Activated effector memory CD4-positive, alpha-beta T cell treated with anti-CD3 and anti-CD28 coated beads, Interleukin-2, amount 50 U/mL, for 16 hours (primary cell): ENCODE measurements at places on chromosomes 2 and 18.

DNA sequence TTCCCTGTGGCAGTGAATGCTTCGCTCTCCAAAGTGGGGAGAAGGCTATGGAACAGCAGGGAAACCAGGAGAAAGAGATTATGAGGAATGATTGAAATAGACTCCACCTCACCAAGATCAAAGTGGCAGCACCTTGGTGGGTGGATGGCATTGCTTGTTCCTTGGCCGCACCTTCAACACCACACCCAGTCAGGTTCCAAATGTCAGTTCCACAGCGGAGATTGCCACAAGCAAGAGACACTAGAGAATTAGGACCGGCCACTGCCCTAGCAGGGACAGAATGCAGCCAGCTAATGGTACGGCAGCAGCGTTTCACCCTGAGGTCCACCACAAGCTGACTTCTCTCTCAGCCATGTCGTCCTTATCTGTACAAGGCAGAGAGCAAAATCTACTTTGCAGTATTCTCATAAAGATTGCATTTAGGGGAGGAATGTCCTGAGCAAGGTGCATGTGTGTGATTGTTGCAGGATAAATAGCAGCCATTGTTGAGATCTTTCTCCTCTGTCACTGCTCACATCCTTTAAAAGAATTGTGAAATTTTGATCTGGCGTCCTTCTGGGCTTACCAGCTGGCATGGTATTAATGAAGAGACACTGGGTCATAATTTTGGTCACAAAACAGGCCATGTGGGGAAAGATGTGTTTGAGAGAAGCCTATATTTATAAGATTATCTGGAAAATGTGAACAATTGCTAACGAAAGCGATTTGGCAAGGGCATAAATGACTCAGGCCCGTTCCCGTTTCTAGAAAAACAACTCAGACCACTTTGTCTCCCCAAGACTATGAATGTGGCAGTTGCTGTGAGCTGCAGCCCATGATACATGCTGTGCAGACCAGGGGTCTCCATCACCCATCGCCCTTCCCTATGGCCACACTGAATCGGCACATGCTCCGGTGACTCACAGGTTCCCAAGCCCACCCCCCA, 228.6 kb upstream of the ID2 start:
- DNase-seq = no peak

DNA sequence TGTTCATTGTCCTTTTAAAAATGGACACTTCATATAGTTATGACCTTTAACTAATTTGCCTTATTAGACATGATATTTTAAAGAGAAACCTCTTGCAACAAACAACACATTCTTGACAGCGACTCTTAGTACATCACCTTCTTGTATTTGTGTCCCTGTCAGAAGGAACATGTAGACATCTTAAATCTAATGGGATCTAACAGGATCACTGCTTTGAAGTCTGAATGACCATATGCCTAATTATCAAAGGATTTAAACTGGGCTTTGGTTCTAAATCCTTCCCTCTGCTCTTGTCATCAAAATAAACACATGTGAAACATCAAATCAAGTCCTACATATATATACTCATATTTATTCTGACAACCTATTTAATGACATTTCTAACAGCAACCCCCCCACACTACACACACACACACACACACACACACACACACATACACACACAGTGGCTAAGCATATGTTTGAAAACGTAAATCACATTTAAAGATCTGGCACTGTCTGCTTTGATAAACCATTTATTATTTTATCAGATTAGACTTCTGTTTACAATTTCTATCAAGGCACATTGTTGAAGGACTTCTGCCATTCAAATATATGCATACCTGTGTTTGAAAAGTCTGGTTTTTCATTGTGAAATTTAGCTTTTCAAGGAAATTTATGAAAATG, 4.2 kb downstream of the GALNT13 start:
- no peak for DNase-seq

GRCh38 chr2:54666131-54666633, 57.3 kb upstream of the EML6 start:
- DNase-seq = no peak

DNA sequence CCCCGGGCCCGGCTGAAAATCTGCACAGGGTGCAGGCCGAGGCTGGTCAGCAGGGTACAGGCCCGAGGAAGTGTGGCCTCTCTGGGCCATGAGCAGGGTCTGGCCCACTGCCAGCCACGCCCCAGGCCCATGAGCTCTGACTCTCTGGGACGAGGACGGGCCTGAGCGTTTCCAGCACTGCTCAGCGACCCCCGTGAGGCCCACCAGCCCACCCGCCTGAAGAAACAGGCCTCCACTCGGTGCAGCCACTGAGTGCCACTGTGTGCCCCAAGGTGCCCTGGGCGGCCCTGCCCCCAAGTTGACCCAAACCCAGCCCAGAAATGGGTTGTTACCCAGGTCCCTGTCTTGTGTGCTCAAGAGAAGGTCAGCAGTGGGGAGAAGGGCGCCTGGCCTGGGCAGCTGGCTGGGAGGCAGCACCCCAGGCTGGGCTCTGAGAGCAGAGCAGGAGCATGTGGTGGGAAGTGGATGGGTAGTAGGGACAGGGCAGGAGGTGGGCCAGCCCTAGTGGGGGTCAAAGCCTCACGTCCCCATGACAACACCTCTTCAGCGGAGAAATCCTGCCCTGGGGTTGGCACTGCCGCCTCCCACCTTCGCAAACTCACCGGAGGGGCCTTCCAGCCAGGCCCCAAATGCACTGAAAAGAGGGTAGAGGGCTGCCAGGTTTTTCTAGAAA, 2.1 kb upstream of the SNED1 start:
- no peak for DNase-seq

- DNase-seq = no peak
Observed at GRCh38 chr2:36203366-36203765, 152.2 kb upstream of the CRIM1 start.

GRCh38 chr2:160214461-160215445, 14.7 kb upstream of the ITGB6 start:
- no peak for DNase-seq

DNA sequence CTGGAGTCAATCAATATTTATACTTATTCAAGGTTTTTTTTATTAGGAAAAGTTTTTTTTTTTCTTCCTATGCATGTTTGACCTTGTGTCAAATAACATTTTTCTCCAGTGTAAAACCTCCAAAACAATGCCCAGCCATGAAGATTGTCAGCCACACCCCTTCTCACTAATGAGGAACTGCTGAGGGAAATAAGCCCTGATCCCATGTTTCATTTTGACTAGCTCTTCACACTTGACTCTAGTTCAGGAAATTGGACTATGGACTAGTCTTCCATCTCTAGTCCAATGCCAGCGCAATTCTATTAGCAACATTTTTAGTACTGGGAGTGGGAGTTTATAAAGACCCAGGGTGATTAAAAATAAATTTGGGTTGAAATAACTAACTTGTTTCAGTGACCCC, 275.6 kb upstream of the CXCR4 start:
- DNase-seq = no peak

DNA sequence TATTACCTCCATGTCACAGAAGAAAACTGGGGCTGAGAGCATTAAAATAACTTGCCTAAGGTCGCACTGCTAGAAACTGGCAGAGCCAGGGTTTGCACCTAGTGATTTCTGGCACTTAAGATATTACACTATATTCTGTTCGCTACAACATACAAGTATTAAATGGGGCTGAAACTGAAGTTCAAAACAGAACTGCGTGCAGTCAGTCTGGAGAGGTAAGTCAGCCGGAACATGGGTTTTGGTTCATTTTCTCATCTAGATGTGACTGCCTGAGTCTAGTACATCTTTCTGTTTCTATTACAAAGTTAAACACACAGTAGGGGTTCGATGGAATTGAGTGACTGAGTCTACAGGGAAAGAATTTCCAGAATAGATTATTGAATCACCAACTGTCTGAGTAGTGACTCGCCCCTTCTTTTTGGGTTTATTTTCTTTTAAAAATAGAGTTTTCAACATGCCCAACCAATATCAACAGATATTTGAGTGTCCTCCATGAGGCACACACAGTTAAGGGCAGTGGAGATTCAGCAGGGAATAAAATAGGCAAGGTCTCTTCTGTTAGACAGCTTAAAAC, 150.8 kb downstream of the RNF152 start:
- DNase-seq = no peak

DNA sequence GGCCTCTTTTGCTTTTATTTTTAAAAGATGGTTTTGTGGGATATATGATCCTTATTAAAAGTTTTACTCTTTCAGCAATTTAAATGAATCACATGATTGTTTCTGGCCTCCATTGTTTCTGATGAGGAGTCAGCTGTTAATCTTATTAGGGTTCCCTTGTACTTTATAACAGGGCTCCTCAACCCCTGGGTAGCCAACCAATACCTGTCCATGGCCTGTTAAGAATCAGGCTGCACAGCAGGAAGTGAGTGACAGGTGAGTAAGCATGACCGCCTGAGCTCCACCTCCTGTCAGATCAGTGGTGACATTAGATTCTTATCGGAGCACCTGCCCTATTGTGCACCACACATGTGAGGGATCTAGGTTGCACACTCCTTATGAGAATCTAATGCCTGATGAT, 45.1 kb upstream of the FAM98A start:
- no peak for DNase-seq

DNA sequence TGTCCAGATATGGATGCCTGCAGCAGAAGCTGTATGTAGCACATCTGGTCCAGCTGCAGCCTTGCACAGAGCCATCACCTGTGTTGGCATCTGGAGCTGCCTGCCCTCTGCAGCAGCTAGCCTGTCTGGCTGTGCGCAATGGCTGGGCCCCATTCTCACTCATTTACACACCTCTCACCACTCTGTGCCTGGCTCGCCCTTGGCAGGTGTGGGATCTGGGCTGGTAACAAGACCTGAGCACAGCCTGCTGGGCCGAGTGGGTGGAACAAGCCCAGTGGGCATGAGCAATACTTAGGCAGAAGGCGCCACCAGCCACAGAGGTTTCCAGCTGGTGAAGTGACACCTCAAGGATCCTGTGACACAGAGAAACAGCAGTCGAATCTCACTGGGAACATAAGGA, 714.1 kb downstream of the NUP35 start:
- no peak for DNase-seq

DNA sequence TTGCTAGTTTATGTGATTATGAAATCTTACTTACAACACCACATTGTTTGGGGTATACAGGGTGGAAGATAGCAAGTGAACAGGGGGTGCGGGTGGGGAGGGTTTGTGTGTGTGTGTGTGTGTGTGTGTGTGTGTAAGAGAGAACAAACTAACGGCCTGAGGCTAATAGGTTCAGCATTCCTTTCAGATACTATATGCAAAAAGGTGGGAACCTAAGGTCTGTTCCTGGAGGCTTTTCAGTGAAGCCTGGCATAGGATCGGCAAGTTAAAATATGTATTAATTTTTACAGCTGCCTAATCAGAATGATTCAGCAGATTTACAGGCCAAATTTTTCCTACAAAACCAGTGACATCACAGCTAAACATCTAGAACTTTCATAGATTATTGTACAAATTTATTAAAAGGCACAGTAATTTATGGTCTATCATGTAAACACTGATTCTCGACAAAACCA, 7.6 kb upstream of the SPDYA start:
- no peak for DNase-seq

DNA sequence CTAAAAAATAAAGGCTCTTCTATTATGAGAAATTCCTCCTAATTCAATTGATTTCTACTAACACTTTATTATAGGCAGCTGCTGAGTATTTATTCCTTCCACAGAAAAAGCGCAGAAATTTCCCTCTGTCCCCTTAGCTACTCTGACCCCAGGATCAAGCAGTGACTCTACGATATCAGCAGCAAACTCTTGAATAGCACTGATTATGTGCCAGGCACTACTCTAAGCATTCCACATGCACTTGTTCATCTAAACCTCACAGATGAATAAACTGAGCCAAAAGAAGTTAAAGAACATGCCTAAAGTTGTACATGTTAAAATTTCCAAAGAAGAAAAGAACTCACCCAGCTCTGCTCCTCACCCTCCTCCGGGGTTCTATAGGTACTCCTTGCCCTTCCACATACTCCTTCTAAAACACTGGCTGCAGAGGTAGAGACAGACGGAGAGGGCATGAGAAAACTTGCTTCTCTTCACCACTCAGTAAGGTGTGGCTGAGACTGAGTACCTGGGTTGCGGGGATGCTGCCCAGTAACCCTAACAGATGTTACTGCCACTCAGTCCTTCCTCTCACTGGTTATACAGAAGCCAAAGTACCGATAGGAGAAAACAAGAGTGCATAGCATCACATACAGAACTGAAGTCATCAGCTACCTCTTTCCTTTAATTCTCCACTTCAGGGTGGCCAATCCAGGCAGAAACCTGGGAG, 9.9 kb downstream of the C1D start:
- DNase-seq = no peak

DNA sequence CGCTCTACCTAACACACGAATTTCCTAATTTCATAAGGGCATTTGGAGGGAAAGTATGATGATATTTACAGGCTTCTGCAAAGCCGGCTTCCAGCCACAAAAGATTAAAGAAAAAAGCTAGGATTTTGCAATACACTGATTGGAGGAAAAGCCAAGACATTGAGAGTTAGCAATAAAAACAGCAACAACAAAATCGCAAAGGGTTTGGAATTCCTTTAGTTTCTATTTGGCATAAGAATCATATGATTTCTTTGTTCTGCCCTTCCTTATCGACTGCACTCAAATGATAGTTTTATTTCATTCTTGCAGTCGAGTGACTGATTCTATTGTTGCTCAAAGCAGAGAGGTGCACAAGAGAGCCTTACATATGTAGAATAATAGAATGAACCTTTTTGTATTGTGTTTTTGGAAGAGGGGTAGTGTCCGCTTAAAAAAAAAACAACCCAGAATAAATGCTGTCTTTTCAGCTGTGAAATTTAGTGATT, 3.9 kb upstream of the ZNF532 start:
- no peak for DNase-seq

GRCh38 chr2:176554101-176555048, 285.1 kb downstream of the MTX2 start:
- DNase-seq = no peak

GRCh38 chr18:70463085-70463484, 174.2 kb downstream of the SOCS6 start:
- DNase-seq = no peak

- DNase-seq = no peak
Observed at GRCh38 chr2:136164280-136164776, 46.4 kb upstream of the CXCR4 start.

- DNase-seq = peak; percentile 70
Observed at GRCh38 chr2:584863-585823, 92.1 kb downstream of the TMEM18 start.

- no peak for DNase-seq
Observed at GRCh38 chr2:70983506-70984227, 5.2 kb downstream of the ANKRD53 start.
